ENCODE measurements at places on chromosomes 11 and 22.

DNA sequence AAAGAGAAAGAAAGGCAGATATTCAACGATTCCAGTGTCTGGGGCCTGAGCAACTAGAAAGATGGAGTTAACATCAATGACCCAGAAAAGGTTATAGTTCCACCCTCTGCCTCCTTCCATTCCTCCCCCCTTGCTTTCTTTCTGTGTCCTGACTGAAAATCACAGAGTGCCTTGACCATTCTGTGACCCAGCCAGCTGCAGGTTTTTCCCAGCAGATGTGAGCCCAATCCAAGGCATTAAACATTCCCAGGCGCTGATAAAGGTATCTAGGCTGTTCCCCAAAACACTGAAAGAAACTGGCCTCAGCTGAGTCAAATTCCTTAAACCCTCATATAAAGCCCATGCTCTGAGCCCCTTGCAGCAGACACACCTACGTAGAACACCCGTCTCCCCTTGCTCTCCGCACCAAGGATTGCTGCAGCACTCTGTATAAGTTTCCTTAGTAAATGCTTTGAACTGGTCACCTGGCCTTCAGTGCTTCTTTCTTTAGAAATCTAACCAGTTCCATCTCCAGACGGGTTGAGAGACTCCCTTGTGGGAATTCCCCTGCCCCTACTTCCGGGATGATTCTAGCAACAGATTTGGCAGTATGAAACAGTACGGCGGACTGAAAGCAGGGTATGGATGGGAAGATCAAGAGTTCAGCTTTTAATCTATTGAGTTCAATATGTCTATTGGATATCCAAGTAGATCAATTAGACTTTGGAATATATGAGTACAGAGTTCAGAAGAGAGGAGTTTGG lies 48.8 kb upstream of the ZC3H12C start:
- no peak for DNase-seq

DNA sequence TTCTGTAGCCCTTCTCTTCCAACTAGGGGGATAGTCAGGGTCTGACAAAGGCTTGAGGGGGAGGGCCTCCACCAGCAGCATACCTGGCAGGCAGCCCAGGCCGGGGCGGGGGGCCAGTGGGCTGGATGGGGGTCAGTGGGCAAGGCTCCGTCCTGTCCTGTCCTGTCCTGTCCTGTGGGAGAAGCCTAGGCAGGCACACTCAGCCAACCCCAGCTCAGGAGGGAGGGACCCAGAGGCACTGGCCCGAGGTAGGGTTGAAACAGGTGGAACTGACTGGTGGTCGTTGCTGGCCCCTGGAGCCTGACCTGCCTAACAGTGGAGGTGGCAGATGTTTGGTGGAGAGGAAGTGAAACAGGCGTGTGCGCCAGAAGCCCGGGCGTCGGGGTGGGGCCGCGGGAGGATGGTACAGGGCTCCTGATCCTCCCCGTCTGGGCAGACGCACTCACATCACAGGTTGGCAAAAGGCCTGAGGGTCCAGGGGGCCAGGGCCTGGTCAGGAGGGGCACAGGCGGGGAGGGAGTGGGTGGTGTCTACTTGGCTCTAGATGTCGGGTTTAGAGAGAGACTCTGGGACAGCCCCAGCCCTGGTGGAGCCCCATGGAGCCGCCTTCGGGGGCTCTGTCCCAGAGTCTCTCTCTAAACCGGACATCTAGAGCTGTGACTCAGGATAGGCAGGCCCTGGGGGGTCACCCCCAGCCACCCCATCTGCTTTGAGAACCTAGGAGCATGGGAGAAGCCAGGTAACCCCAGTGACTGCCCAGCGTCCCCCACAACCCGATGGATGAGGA lies 32.5 kb upstream of the GRAMD4 start:
- no peak for DNase-seq

DNA sequence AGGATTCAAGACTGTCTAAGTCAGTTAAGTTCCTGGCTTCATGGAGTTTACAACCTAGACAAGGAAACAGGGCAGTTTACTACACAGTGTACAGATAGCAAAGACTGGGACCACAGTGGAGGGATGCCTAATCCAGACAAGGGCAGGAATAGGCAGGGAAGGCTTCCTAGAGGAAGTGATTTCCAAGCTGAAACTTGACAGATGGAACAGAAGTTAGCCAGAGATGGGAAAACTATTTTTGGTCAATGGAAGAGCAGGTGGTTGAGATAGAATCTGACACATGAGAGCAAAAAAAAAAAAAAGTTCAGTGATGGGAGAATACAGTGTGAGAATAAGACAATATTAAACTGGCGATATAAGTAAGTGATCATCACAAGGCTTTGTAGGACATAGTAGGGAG lies 1.3 kb downstream of the COA4 start:
- DNase-seq, result no peak

DNA sequence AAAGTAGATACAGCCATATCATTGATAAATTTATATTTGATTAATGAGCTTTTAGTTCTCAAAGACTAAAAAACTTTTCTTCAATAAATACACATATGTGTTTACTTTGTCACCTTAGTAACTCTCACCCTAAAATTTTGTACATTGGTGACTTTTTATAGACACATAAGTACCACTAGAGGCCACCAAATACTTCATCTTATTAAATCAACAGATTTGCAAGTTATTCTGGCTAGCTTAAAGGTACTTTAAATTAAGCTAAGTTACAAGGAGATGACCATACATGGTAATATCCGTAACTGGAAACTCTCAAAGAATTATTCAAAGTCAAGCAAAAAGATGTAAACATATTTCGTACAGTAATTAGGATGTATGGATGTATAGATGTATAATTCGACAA lies 112.2 kb downstream of the SBF2 start:
- DNase-seq, result no peak

DNA sequence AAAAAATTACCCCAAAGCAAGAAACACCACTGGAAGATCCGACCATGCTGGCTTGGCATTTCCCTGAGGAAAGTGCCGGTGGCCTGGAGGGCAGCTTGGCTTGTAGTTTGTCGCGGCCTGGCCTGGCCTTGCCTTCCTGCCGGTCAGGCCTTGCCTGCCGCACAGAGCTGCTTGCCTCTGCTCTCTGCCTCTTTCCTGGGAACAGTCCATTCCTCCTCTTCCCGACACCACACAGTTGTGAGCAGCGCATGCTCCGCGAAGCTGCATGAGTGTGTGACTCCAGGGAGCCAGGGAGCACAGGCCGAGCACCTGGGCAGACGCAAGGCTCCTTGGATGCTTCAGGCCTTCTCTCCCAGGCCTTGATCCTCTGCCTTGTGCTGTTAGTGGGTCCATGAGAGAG lies 19.8 kb downstream of the CTTN start:
- DNase-seq, result no peak

GRCh38 chr11:13717331-13717730 lies 48.9 kb downstream of the FAR1 start:
- no peak for DNase-seq

DNA sequence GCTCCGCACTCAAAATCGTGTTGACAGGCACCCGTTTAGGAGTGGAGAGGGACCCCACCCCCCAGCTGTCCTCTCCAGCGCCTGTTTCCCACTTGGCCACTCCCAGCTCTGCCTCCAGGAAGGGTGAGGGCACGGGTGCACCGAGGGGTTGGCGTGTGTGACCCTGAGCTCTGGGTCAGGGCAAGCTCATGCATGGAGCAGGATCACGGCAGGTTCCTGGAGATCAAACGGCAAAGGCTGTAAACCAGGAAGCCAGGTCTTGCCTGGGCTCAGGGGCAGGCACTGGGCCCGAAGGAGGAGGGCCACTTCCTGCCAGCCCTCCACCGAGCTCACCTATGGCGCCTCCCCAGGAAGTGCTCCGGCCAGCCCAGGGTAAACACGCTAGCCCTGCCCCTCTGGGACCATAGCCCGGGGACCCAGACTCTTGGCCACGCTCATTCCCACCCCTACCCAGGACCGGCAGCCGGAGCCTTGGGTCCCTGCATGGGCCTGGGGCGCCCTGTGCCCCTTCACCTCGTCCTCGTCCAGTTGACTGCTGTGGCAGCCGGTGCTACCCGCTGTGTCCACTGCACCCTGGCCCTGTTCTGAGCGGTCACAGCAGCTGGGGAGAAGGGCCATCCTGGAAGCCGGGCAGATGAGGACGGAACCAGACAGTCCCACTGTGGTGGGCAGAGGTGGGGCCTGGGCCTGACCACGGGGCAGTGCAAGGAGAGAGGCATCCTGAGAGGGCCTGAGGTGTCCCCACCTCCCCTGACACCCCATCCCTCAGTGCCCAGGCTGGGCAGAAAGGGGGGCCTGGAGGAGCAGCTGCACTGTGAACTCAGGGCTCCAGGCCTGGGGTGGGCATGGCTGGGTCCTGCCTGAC lies 1.0 kb upstream of the EPS8L2 start:
- DNase-seq, result no peak

- DNase-seq, result no peak
Measured at GRCh38 chr11:13596611-13597326, 71.7 kb upstream of the FAR1 start.

Measured in head of caudate nucleus (tissue), 42 donors.